ENCODE measurements at places on chromosomes 4 and X.
A peak's percentile ranks its signal among the peaks of the same experiment; 100 is the strongest.

DNA sequence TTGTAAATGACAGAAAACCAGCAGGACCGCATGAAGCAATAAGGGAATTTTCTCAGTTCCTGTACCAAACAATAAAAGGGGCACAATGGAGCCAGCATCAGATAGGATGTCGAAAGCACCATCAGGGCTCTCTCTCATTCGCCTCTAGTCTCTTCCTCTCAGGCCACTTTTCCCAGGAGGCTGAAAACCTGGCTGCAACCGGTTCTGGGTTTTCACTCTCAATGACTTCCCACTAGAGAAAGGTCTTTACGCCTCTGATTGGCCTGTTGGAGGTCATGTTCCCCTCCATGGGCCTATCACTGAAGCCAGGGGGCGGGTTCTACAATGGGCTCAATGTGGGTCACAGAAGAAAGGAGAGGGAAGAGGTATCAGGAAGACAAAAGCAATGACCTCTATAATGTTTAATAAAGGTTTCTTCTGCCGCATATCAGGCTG is 29.3 kb downstream of the ZNF827 start:
- DNase-seq = no peak

DNA sequence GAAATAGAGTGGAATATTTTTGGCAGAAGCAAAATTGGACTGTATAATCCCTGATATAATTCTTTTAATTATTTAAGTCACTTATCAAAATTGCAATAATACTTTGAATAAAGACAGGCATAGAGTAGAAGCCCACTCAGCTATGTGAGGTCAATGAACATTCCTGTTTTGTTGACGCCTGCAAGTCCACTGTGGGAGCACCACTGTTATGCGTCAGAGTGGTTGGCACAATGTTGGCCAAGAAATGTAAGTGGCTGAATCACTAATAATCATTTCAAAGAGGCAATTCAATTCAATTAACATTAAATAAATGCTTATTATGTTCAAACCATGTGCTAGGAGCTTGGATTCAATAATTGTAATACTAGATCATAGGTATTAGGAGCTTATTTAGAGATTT is 221.0 kb downstream of the SPCS3 start:
- no peak for DNase-seq

DNA sequence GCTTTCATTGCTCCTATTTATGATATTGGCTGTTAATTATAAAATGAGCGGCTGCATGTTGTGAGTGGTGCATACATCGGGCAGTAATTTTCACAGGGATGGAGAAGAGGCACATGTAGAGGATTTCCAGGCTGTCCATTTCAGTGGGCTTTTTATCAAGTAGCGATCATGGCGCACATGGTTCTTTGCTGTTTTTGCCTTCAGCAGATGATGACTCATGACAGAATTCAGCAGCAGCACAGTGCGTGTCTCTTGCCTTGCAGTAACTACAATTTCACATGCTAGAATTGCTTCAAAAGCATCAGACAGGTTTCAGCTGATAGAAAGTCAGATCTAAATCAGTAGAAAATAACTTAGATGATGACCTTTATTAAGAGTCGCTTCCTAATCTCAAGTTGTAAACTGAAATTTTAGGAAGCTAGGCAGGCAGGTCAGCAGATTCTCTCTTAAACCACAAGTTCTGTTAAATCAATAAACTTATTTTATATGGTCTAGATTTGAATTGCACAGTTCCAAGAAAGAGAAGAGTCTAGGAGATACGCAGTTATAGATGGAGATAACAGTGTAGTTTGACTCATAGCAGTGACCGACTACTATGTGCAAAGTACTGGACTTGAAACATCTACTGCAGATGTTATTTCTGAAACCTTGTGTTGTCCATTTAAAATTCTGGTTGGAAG is 35.8 kb downstream of the LRP2BP start:
- no peak for DNase-seq

- peak; percentile 35 for DNase-seq
Measured at GRCh38 chrX:22686138-22686541, 313.6 kb upstream of the DDX53 start.

DNA sequence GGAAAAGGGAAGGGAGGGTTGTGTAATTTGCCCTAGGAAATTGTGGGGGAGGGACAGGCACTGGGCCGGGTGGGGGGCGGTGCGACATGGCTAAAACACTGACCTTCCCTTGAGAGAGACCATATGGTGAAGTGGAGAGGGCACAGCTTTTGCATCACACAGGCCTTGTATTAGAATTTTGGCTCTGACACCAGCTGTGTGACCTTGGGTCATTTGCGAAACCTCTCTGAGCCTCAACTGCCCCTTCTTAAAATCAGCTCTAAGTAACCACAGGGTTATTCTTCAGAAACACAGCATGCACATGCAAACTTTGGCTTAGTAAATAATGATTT is 25.8 kb downstream of the PDGFRA start:
- DNase-seq = no peak

GRCh38 chr4:23770011-23770410 is 119.8 kb downstream of the PPARGC1A start:
- no peak for DNase-seq

GRCh38 chr4:158778156-158778711 is 9.4 kb downstream of the FNIP2 start:
- no peak for DNase-seq

- no peak for DNase-seq
Measured at GRCh38 chr4:31461421-31461820, 741.3 kb downstream of the PCDH7 start.

GRCh38 chr4:138330531-138330930 is 88.4 kb upstream of the SLC7A11 start:
- DNase-seq = no peak

DNA sequence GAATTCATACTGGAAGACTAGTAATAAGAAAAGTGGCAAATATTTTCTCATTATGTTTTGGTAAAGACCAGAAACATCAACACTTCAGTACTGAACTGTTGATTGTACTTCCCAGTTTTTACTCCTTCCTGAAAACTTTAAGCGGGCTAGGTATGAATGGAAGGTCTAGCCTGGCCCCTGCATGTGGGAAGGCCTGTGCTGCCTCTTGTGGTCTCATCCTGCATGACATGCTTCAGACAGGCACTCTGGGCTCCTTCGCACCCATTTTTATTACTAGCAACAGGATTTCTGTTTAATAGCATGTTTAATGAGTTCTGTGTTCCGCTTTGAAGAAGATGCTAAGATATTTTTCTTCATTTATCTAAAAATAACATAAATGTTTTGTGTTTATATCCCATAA is 279.1 kb downstream of the ANK2 start:
- no peak for DNase-seq

GRCh38 chr4:105060628-105061027 is 86.0 kb upstream of the TET2 start:
- DNase-seq = no peak

DNA sequence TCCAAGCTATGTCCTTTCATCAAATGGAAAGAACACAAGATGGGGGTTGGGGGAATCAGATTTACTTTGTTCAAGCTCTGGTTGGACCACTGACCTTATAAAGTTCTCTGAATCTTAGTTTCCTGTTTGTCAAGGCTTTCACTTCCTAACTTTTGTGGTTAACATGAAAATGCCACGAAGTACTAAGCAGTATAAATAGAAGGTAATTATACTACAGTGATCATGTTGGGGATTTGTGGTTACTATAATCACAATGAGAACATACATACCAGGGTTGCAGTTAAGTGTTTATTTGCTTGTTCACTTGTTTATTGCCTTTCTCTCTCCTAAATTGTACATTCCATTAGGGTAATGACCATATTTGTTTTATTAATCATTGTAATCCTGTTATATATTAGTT is 53.2 kb downstream of the SPRY1 start:
- no peak for DNase-seq

GRCh38 chrX:69506617-69507499 is 2.7 kb downstream of the NALF2 start:
- DNase-seq = no peak

- no peak for DNase-seq
Measured at GRCh38 chrX:108415146-108415545, 23.1 kb downstream of the COL4A6 start.

DNA sequence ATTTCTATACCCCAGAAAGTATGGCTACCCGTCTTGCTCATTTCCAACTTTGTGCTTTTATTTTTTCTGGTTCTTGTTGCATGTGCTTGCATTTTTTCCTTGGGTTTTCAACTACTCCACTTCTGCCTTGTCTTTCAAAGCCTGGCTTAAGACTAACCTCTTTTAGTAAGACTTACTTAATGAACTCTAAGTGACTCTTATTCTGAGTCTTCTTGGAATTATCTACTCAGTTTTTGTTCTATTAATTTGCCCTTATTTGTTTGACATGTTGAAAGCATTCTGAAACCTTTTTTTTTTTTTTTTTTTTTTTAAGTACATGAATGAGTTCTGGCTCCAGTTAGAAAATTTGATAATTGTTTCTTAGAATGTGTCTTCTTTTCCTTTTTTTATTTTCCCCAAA is 74.8 kb downstream of the SLIT2 start:
- DNase-seq = no peak

DNA sequence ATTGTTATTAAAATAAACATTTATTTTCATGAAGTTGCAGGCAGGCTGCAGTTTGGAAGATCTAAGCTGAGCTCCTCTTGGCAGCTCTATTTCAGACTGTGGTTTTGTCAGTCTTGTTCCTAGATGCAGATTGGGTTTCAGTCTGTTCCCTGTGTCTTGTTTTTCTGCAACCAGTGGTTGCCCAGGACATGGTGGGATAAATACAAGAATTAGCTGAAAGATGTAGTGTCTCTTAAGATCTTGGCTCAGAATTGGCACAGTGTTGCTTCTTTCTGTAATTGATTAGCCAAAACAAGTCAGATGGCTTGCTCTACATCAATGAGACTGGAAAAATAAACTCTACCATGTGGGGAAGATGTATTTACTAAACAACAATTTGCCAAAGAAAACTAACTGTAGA is 283.0 kb upstream of the BOD1L1 start:
- no peak for DNase-seq

DNA sequence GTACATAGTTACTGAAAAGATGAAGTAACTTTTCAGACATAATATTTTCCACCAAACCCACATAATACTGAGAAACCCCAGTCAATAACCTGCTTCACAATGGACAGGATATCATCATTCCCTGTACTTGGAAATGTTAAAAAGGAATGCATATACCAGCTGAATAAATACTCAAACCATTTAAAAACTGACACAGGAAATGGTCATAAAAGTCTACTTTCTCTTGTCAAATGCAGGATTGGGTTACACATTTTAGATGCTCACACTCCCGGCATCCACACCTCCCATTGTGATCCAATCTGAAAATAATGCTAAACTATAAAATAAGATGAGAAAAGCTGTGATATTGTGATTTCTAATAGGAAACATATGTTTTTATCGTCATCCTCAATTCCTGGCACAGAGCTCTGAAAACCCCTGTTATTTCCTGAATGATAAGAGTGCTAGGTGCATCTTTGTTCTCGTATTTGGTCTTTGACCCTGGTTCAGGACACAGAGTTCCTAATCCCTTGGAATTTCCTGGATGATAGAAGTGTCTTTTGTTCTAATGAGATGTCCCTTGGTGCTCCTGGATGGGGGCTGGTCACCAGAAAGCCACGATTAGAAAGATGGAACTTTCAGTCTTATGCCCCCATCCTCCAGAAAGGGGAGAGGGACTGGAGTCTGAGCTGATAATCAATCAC is 821.3 kb downstream of the TRIML1 start:
- DNase-seq = no peak

DNA sequence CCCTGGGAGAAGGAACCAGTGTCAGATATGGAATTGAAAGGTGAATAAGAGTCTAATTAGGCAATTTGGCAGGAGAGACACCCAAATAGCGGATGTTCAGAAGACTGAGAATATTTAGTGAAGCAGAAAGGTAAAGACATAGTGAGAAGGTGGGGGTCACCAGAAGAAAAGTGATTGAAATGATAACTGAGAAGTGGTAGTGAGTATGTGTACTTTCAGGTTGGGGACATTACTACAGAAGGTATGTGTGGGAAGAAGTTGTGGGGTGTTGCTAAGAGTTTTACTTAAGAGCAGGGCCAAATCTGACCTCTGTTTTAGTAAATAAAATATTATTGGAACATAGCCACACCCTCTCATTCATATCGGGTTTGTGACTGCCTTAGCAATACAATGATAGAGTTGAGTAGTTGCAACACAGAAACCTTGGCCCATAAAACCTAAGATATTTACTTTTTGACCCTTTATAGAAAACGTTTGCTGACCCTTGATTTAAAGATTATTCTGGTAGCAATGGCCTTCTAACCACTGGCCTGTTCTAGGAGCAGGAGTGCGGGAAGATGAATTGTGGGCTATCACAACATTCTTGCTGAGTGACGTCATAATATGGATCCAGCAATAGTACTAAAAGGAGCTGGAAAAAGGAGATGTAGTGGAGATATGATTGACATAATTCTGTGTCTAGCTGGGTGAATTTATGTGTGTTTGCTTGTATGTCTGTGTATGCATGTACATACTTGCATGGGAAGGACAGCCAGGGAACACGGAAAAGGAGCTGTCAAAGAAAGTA is 115.3 kb downstream of the HS3ST1 start:
- no peak for DNase-seq

GRCh38 chr4:74244049-74244448 is 64.2 kb upstream of the EPGN start:
- no peak for DNase-seq

DNA sequence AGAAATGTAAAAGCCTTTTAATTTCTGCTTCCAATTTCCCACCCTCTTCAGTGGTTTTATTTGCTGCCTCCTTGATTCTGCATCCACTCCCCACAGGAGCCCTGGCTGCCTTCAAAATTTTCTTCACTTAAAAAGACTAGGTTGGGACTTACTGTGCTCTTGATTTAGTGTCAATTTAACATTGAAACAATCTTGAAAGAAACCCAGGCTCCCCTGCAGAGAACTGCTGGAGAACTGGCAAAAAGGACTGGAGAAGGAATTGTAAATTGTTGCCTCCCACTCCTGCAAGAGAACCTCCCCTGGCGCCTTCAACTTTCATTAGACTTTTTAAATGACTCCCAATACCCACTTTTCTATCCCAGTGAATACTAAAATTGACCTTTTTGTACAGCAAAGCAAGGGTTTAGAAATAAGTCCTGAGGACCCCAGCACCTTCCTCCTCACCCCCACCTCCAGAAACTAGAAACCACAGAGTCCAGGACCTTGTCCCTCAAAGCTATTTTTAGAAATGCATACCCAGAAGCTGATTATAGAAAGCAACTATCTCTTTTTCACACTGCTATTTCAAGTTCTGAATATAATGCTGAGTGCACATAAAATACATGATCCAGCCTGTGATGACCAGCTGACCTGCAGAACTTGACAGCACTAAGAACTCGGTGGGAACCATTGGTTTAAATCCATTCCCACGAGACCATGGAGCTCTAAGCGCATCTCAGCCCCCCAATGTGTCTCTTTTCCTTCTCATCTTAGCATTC is 155.5 kb downstream of the INPP4B start:
- DNase-seq = no peak

DNA sequence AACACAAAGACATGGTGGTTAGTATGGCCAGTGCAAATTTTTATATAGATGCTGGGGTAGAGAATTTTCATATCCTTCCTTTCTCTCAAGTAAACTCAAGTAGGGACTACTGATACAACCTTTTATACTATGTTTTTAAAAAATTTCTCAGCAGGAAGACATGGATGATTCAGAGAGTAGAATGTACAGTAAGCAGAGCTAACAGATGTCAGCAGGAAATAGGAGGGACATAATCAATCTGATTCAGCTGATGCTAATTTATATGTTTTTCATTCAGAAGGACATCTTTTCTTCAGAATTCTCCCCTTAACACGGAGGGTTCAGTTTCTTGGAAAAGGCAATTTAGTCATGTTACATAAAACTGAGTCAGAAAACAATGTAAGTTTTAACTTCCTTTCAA is 95.4 kb downstream of the GRIA2 start:
- no peak for DNase-seq

Data from tibial artery (tissue), 4 donors.